ENCODE measurements at places on chromosomes 1 and 21. TPM values are rescaled to one million over a fixed set of nuclear protein-coding genes. Genes with fewer than 3 reads are reported as not detected.

Gene FAM151A
- not detected for total RNA-seq

GRCh38 chr1:224338150-224338838 lies 8.3 kb upstream of the NVL start:
- DNase-seq = no peak

DNA sequence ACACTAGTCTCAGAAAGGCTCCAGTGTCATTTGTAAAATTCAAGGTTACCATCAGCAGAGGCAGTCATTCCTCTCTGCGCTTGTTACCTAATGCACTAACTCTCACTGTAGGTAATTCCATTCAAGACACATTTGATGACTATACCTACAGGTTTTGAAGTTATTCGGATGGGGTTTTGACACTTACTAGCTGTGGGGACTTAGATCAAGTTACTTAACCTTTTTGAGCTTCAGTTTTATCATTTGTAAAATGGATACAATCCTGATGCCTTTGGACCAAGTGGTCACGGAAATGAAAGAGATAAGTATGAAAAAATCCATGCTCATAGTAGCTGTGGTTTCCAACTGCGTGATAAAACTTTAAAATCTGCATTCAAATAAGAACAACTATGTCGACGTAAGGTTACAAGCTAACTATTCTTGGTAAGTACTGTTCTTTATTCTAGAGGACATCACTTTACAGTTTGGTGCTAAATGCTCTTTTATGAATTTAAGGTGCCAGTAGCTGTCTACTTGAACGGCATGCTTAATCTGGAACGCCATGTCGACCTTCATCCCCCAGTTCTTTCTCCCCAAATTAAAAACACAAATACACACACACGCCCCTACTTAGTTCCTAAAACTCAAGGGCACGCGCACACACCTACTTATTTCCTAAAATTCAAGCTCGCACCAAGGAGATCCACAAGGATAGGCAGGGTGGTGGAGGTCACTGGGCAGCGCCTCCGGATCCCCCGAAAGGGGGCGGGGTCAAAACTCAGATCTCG lies 550 bp upstream of the NFYC start:
- no peak for DNase-seq

Gene NPL
- 4.2 TPM for total RNA-seq

Gene CFAP74
- not detected for total RNA-seq

GRCh38 chr1:55474168-55474786 lies 259.1 kb upstream of the USP24 start:
- DNase-seq = no peak

Gene KCNJ6
- total RNA-seq = 12.9 TPM

DNA sequence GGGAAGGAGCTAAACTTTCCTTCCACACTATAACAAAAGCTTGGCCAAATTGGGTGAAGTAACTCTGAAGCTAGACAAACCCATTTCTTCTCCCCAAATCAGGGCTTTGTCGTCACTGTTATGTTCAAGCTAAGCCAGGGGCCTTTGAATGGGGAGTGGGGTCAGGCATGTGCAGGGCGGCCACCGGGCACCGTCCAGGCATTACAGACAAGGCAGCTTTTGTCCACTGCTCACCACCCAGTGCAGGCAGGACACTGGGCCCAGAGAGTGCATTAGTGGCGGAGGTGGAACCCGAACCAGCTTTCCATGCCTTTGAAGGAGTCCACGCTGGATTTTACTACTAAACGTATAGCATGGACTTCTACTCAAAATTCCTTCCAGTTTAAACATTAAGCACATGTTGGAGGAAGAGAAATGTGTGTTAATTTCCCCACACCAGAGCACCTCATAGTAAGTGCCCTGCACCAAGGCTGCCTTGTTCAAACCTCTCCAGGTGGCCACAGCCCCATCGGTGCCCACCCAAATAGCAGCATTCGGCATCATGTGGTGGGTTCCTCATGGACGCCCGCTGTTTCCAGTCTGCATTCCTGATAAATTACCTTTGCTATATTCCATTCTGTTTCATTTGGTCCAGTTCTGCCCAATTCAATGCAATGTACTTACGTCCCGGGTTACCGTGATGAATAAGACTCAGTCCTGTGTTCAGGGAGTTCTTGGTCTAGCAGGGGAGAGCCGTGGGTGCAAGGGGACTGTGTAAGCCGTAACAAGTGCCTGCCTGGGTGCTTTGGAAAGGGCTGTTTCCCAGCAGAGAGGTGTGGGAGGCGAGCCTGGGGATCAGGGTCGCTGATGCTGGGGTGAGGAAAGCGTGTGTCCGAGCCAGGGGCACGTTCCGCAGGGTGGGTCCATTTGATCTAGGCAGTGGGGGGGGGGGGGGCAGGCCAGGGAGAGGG lies 1.6 kb downstream of the UBASH3A start:
- DNase-seq = no peak

Gene HAO2
- total RNA-seq = not detected

Gene KCNT2
- 0.92 TPM for total RNA-seq

Gene MSH4
- total RNA-seq = not detected

Gene CTTNBP2NL
- 12.3 TPM for total RNA-seq

DNA sequence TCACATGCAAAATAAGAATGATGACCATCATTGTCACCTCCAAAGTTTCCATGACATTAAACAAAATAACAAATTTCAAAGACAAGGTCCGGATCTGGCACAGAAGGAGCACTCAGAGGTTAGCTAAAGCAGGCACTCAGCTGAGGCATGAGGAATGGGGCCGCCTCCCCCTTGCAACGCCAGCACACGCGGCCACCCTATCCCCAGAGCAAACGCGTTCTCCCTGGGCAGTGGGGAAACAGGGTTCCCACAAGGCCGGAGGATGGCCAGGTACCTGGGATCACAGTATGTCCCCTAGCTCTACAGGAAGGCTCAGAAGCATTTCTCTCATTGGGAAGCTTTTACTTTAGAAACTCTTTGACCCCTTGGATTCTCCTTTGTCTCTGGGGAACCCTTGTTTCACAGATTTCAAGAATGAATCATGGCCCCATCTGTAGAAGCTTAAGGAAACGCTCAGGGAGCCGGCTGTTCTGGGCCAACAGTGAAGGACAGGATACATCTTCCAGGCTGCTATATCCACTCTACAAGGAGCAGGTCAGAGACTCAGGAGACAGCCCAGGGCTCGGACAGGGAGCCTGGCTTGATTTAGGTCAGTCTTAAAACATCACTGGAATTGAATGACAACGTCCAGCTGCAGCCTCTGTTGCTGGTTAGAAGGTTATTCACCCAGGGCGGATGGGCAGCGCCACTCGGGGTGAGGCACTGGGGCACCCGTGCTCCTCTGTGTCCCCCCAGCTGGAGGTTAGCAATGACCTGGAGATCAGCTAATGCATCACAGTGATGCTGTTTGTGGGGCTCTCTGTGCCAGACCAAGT lies 496.4 kb downstream of the NPHP4 start:
- no peak for DNase-seq

Gene CCDC181
- total RNA-seq = 2.7 TPM

DNA sequence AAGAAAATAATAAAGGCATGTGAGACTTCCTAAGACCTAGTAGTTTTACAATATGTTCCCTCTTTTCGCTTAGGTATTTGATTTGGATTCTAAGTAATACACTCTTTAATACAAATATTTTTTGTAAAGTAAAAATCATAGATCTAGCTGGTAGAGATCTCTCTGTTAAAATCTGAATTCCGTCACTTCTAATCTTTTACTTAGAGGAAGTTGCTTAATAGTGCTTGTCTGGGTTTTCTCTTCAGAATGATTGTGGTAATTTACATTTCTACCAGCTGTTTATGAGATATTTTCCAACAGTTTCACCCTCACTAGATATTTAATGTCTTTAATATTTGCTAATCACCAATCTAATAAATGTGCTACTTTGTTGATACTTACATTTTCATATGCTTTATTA lies 23.3 kb downstream of the RBM11 start:
- no peak for DNase-seq

Gene UQCRHL
- 1.4 TPM for total RNA-seq

- DNase-seq = no peak
Observed at GRCh38 chr1:243740255-243740999, 109.6 kb downstream of the AKT3 start.

Gene LRP8
- 7.7 TPM for total RNA-seq

GRCh38 chr1:71343686-71344416 lies 263.0 kb upstream of the ZRANB2 start:
- DNase-seq = no peak

DNA sequence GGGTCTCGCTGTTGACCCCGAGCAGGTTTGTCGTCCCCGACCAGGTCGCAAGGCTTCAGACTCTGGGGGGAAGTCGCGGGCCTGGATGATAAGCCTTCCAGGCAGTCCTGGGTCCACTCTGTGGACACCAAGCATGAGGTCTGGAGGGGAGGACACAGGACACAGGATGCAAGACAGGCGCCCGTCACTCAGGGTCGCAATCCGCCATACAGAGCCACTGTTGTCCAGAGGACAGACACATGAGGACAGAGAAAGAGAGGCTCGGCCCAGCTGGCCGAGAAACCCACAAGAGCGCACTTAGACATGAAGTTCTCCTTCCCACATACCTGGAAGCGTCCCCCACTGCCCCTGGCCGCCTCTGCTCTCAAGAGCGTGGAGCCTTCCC lies 4.8 kb upstream of the FOXD2 start:
- DNase-seq = no peak

DNA sequence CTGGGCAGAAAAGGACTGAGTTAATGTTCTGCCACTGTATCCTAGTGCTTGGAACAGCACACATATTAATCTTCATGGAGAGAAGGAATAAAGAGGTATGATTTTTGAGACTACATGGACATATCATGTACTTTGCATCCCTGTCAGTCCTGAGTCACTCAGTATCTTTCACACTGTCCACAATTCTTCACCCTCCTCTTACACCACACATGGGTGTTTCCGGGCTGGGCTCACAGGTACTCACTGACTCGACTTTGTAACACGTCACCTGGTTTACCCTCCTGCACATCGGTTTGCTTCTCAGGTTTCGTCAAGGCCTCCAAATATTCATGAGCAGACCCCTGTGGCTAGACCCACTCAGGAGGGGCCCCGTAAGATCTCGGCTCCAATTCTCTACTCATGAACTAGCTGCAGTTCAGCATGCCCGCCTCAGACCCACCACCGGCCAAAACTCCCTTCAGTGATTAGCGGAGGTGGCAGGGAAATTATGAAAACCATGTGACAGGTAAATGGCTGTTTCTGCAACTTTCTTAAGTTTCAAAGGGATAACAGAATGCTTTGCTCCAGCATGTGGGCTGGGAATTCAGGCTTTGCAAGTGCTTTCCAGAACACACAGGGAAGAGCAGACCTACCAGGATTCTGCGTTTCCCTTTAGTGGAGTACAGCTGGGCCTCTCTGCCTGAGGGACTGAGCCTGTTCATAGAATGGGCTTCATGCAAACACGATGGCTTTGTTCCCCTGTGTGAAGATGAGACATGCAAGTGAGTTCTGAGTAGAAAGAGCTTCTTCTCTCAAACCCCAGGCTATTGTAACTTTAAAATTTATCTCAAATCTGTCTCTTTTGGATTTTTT lies 31.3 kb upstream of the TRABD2B start:
- DNase-seq = no peak

Data from LHCN-M2 (cell line).